ENCODE measurements at places on chromosomes 13 and 19.

DNA sequence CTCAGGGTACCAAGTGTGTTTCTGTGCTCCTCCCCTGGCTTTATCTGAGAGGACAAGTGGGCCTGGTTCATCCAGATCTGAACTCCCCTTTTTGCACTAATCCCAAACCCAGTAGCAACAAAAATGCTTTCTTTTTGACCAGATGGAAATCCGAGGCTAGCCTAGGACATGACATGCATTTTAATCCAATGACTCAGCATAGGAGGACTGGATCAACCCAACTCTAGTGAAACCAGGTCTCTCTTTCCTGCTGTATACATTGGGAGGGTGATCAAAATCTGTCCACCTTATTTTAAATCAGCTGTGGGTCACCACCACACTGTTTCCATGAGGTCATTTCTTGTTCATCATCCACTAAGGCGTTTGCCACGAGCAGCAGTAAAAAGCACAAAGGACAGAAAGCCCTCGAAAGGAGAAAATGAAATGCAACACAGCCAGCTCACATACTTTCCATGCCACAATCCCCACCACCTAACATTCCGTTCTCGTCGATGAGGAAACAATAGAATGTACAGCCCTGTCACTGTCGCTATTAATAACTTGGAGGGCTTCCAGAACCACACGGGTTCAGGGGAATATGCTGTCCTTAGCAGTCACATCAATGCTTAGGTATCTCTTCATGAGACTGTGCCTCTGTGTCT, 543.0 kb downstream of the IRS2 start:
- DNase-seq: no peak

GRCh38 chr19:56955637-56956216, 115.2 kb upstream of the PEG3 start:
- DNase-seq: no peak

GRCh38 chr19:57192077-57192420, 749 bp downstream of the ZNF264 start:
- no peak for DNase-seq

GRCh38 chr19:2097203-2097885, 629 bp downstream of the IZUMO4 start:
- no peak for DNase-seq

GRCh38 chr19:47549261-47549862, 23.6 kb downstream of the ZNF541 start:
- DNase-seq: no peak

GRCh38 chr13:43077046-43077445, 53.7 kb downstream of the DNAJC15 start:
- DNase-seq: no peak

- no peak for DNase-seq
Measured at GRCh38 chr13:98345107-98345935, 168.3 kb upstream of the RNF113B start.

DNA sequence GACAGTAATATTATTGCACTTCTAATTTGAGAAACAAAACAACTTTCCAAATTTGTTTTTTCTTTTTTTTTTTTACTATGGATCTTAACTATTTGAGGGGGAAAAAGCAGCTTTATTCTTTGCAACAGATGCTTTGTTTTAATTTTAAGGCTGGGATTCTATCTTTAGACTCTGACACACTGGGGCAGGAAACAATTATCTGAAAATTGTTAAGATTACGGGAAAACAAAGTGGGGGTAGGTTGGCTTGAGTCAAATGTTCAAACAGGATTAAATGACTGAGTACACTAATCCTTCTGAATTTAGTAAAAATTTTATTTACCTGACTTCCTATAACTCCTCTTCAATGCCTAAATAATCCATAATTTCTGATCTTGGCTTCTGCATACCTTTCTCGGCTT, 543.2 kb downstream of the SLITRK6 start:
- no peak for DNase-seq

DNA sequence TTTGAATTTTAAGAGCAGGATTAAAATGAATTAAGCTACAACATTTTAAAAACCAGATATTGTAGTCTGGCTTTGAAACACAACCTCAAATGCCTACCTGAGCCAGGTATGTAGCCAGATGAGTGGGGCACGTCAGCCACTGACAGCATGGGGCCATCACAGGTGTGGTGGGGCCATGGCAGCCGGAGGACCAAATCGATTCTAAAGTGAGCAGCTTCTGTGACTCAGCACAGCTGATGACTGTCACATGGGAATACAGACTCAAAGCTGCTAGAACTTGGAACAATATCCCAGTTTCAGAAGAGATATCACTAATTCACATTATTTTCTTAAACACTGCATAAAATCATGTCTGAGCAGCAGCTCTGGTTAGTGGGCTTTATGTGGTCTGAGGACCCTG, 52.8 kb downstream of the SERP2 start:
- no peak for DNase-seq

GRCh38 chr19:51421229-51422052, 4.0 kb upstream of the SIGLEC10 start:
- peak; percentile 24 for DNase-seq

DNA sequence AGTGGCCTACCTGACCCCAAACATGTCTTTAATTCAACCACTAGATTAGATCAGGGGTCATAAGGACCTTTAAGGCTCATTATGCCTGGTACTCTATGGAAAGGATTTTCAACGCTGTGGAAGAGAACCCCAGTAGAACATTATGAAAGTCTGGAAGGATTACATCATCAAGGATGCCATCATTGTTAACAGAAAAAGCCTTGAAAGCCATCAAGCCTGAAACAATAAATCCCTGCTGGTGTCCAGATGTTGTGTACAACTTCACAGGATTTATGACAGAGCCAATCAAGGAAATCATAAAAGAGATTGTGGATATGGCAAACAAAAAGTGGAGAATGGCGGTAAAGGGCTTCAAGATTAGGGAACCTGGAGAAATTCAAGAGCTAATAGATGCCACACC, 59.7 kb downstream of the NAA16 start:
- no peak for DNase-seq

GRCh38 chr19:16571822-16572331, 338 bp downstream of the SLC35E1 start:
- DNase-seq: peak; percentile 42

GRCh38 chr13:21826214-21827015, 155.5 kb downstream of the FGF9 start:
- DNase-seq: no peak

GRCh38 chr19:18107235-18107634, 9.7 kb downstream of the MAST3 start:
- no peak for DNase-seq

DNA sequence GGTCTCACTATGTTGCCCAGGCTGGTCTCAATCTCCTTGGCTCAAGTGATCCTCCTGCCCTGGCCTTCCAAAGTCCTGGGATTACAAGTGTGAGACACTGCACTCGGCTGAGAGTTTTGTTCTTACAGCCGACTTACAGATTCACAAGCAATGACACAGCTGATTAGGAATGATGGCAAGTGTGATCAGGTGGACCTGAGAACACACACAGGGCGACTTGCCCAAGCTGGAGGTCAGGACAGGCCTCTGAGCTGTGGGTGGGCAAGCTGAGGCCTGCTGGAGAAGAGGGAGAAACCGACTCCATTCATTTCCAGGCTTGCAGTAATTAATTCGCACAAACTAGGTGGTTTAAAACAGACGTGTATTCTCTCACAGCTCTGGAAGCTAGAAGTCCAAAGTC, 8.1 kb upstream of the ATG4D start:
- no peak for DNase-seq

- no peak for DNase-seq
Measured at GRCh38 chr19:44954278-44954648, 917 bp upstream of the CLPTM1 start.

- DNase-seq: no peak
Measured at GRCh38 chr13:44015811-44016210, 136.1 kb downstream of the LACC1 start.

DNA sequence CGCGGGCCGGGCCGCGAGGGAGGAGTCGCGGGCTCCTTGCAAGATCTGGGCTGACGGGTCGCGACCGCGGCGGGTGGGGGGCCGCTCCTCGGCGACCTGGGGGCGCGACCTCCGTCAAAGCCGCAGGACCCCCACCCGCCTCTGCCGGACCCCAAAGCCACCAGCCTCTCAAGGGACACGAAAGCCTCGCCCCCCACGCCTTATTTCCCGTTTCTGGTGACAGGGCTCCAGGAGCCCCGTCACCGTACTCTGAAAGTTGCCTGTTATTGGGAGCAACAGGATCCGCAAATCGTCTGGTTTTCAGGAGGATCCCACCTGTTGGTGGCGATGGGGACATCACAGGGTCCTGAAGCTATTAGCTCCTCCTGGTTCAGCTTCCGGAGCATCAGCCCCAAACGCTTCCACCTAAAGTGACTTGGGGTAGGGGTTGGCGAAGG, 530 bp downstream of the MAU2 start:
- DNase-seq: peak; percentile 40

DNA sequence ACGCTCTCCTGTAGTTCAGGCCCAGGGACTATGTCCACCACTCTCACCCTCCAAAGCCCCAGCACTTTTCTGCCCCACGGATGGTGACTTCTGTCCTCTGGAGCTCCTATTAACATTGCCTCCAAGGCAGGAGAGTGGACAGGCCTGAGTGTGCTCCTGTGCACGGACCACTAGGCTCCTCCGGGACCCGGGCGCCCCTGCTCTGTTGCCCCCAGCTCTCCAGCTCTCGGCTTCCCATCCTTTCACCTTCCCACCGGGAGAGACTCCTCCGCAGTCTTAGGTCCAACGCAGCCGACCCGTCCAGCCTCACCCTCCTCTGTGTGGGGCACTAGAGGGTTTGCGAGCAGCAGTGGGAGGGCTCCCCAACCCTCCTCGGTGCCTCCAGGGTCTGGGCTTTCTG, 30.4 kb downstream of the CAPN12 start:
- no peak for DNase-seq

DNA sequence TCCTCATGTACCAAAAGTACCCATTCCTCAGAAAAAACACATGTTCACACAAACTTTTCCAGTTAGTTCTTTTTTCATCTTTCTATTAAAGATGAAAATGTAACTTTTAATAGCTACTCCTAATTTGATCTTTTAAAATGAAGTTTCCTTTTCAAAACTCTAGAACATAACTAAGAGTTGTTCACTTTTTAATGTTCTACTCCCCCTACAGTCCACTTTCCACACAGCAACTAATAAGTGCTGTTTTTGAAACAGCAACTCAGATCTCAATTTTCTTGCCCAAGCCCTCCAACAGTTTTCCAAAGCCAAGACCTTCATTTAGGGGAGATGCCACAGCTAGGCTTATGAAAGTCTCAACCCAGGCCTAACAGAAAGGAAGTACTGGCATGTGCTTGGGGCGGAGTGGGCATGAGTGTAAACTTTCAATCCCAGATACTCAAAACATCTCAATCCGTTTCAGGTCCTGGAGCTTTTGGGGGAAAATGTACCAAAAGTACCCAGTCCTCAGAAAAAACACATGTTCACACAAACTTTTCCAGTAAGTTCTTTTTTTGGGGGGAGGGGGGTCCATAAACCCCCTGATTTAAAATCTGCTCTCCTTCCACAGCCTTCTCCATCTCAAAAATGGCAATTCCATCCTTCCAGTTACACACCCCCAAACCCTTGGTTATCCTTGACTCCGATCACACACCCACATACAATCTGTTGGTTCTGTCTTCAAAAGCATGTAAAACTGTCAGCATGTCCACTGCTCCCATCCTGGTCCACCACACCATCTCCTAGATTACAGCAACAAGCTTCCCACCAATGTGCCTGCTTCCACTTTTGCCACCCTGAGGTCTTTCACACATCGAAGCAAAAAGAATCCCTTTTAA, 2.0 kb downstream of the FBL start:
- DNase-seq: no peak

- peak; percentile 35 for DNase-seq
Measured at GRCh38 chr13:79445968-79446645, 34.8 kb upstream of the NDFIP2 start.

DNA sequence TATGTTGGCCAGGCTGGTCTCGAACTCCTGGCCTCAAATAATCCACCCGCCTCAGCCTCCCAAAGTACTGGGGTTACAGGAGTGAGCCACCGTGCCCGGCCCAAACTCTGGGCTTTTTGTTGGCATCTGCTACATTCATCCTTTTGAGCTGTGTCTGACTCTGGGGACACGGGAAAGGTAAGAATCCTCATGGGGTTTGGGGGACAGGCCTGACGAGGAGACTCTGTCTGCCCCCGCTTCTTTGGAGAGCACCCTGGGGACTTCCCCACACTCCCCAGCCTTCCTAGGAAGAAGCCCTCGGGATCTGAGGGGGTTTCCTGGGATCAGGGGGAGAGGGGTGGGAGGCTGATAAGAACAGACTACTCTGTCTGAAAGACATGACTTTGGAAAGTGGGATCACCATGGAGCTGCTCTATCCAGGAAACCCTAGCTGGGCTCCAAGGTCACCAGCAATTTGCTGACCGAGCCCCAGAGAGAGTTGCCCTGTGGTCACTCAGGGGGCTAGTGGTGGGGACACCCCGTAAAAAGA, 8.1 kb upstream of the FCER2 start:
- DNase-seq: no peak

GRCh38 chr19:42092350-42092749, 16.4 kb downstream of the ZNF574 start:
- peak; percentile 69 for DNase-seq

- DNase-seq: no peak
Measured at GRCh38 chr13:29104461-29104860, 284.3 kb downstream of the MTUS2 start.

GRCh38 chr13:35164324-35164932, 222.4 kb downstream of the NBEA start:
- no peak for DNase-seq

DNA sequence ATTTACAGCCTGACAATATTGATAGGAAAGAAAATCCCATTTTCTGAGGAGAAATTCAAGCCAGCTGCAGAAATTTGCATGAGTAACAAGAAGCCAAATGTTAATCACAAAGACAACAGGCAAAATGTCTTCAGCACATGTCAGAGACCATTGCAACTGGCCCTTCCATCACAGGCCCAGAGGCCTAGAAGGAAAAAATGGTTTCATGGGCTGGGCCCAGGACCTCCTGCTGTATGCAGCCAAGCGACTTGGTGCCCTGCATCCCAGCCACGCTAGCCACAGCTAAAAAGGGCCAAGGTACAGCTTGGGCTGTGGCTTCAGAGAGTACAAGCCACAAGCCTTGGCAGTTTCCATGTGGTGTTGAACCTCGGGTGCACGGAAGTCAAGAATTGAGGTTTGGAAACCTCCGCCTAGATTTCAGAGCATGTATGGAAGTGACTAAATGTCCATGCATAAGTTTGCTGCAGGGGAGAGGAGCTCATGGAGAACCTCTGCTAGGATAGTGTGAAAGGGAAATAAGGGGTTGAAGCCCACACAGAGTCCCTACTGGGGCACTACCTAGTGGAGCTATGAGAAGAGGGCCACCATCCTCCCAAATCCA, 1474.0 kb downstream of the PCDH9 start:
- DNase-seq: no peak

GRCh38 chr13:42973581-42973980, 18.5 kb downstream of the EPSTI1 start:
- DNase-seq: no peak

GRCh38 chr13:97515643-97516042, 81.7 kb downstream of the RAP2A start:
- no peak for DNase-seq

All from WTC11 (cell line).